Right lobe of liver (tissue), 6 donors: ENCODE measurements at places on chromosomes 2 and 18. TPM values are rescaled to one million over a fixed set of nuclear protein-coding genes. Genes with fewer than 3 reads are reported as not detected.

GRCh38 chr18:13240060-13240725 is 21.6 kb downstream of the LDLRAD4 start:
- no peaks in the 10 kb centered on the region for H3K4me1 ChIP-seq
- no peak overlapping the region for H3K27ac ChIP-seq

The CCDC148 gene
- not detected for total RNA-seq

GRCh38 chr2:152166633-152167032 is 8.9 kb downstream of the STAM2 start:
- no peaks in the 10 kb centered on the region for H3K27me3 ChIP-seq
- DNase-seq, result no peak
- H3K4me3 ChIP-seq, result no peak overlapping the region
- H3K27ac ChIP-seq, result no peak overlapping the region

- DNase-seq, result no peak
- no peaks in the 10 kb centered on the region for H3K4me1 ChIP-seq
- H3K36me3 ChIP-seq, result no peaks in the 10 kb centered on the region
- no peaks in the 10 kb centered on the region for H3K27me3 ChIP-seq
Observed at GRCh38 chr2:149183187-149183586, 144.7 kb downstream of the LYPD6B start.

The CXCR4 gene
- 8.4 TPM for total RNA-seq

The TGIF1 gene
- total RNA-seq, result 40.5 TPM

DNA sequence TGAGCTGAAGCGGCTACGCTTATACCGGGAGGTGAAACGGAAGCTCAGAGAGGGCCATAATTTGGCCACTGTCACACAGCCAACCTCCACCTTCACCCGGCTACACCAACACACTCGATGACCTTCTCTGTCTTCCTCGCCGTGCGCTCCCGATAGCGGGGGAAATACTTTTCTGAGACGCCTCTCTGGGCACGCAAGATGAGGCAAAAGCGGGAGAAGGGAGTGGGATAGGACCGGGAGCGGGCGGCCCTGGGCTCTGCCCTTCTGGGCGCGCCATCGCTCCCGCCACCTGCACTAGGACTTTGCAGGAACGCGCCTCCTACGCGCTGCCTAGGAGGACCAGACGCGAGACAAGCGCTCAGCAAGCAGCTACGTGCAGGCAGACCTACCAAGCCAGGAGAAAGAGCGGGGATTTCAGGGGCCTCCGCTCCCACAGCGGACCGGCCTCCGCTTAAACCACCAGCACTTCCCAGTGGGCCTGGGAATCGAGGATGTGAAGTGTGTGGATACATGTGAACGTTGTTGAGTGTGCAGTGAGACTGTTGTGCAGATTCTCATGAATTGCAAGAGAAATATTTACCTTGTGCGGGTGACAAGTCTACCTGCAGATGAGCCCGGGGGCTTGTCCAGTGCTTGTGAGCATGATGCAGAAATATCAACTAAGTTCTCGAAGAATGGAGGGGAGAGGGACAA is 11.4 kb downstream of the SIX3 start:
- H3K36me3 ChIP-seq, result no peaks in the 10 kb centered on the region
- H3K4me1 ChIP-seq, result no peaks in the 10 kb centered on the region
- no peak for DNase-seq
- H3K27ac ChIP-seq, result no peak overlapping the region
- H3K27me3 ChIP-seq, result peaks cover 13% of the 10 kb centered on the region

GRCh38 chr2:182186132-182186735 is 200.6 kb downstream of the PPP1R1C start:
- H3K4me1 ChIP-seq, result no peaks in the 10 kb centered on the region
- H3K27ac ChIP-seq, result no peak overlapping the region
- no peaks in the 10 kb centered on the region for H3K36me3 ChIP-seq
- DNase-seq, result no peak
- H3K4me3 ChIP-seq, result no peak overlapping the region

The GAL3ST2 gene
- total RNA-seq, result 0.70 TPM

The CKAP2L gene
- total RNA-seq, result 1.0 TPM

GRCh38 chr2:112092286-112093041 is 37.4 kb downstream of the TMEM87B start:
- H3K36me3 ChIP-seq, result no peaks in the 10 kb centered on the region

DNA sequence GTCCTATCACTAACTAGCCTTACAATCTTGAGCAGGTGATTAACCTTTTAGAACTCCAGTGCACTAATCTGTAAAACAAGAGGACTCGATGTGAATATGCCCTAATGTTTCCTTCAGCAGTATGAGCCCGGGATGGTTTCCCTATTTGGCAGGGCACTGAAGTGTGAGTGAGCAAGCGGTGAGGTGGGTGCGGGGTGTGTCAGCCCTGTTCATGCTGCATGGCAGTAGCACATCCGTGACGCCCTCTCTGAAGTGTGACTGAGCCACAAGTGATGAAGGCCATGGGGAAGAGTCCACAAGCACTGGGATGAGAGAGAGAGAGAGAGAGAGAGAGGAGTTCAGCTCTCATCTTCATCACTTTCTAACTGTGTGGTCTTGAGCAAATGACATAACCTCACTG is 168.7 kb downstream of the SETBP1 start:
- no peaks in the 10 kb centered on the region for H3K36me3 ChIP-seq
- no peak overlapping the region for H3K27ac ChIP-seq
- no peak overlapping the region for H3K4me3 ChIP-seq
- H3K4me1 ChIP-seq, result no peaks in the 10 kb centered on the region

GRCh38 chr2:239804161-239805042 is 220.7 kb downstream of the NDUFA10 start:
- peak; percentile 46 for DNase-seq
- H3K27ac ChIP-seq, result no peak overlapping the region
- H3K36me3 ChIP-seq, result no peaks in the 10 kb centered on the region
- no peaks in the 10 kb centered on the region for H3K4me1 ChIP-seq
- H3K27me3 ChIP-seq, result no peaks in the 10 kb centered on the region

GRCh38 chr2:157922336-157922735 is 46.2 kb upstream of the ACVR1 start:
- H3K27me3 ChIP-seq, result no peaks in the 10 kb centered on the region
- no peak overlapping the region for H3K27ac ChIP-seq
- H3K4me1 ChIP-seq, result no peaks in the 10 kb centered on the region

DNA sequence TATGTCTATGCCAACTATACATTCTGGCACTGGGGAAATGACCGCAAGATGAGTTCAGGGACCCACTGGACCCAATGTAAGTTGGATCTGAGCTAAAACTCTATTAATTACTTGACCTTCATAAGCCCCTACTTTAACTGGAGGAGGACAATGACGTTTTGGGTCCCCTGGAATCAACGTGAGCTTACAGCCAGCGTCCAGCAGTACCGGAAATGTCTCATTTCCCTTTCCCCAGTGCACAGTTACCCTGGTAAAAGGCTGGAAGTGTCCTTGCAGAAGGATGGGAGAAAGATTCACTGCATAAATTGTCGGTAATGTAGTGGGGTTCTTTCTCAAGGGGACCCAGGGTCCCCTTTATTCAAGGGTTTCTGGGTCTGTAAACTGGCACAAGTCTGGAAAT is 1297.6 kb upstream of the ACVR2A start:
- H3K4me1 ChIP-seq, result no peaks in the 10 kb centered on the region
- H3K27me3 ChIP-seq, result no peaks in the 10 kb centered on the region
- no peak for DNase-seq
- no peak overlapping the region for H3K27ac ChIP-seq

DNA sequence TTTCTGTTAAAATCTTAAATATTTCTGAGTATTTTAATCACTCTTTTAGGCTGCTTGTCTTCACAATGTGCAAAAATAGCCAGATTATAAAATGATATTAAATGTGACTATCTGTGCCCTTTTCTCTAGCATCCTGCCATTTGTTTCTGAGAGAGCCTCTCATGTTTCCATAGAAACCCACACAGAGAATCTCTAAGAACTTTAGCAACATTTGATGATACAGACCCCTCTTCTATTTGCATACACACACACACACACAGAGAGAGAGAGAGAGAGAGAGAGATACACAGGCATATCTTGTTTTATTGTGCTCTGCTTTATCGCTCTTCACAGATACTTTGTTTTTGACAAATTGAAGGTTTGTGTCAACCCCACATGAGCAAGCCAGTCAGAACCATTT is 134.5 kb upstream of the DDX18 start:
- H3K4me3 ChIP-seq, result no peak overlapping the region
- H3K27me3 ChIP-seq, result no peaks in the 10 kb centered on the region
- no peak for DNase-seq
- H3K4me1 ChIP-seq, result no peaks in the 10 kb centered on the region
- H3K36me3 ChIP-seq, result no peaks in the 10 kb centered on the region

GRCh38 chr18:46732801-46733200 is 24.1 kb downstream of the ST8SIA5 start:
- no peak for DNase-seq
- no peaks in the 10 kb centered on the region for H3K27me3 ChIP-seq
- no peak overlapping the region for H3K4me3 ChIP-seq
- no peak overlapping the region for H3K27ac ChIP-seq

The ANKRD30BL gene
- not detected for total RNA-seq

DNA sequence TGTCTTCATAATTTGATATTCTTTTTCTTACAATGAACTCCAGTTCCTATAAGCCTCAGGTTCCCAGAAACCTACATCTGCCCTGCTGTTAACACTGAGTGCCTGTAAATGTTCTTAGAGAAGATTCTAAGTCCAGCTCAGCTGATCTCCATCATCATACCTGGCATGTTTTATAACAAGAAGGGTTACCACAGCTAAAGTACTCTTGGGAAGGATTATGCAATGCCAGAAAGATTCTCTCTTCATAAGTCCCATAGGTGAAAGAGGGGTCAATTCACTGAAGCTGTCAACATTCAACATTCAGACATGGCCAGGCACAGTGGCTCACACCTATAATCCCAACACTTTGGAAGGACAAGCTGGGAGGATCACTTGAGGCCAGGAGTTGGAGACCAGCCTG is 31.3 kb upstream of the PTPN4 start:
- H3K27ac ChIP-seq, result no peak overlapping the region
- no peaks in the 10 kb centered on the region for H3K4me1 ChIP-seq
- DNase-seq, result no peak

- no peaks in the 10 kb centered on the region for H3K36me3 ChIP-seq
- H3K27me3 ChIP-seq, result no peaks in the 10 kb centered on the region
- no peak overlapping the region for H3K4me3 ChIP-seq
Observed at GRCh38 chr18:76055025-76055424, 440.0 kb downstream of the ZNF516 start.

DNA sequence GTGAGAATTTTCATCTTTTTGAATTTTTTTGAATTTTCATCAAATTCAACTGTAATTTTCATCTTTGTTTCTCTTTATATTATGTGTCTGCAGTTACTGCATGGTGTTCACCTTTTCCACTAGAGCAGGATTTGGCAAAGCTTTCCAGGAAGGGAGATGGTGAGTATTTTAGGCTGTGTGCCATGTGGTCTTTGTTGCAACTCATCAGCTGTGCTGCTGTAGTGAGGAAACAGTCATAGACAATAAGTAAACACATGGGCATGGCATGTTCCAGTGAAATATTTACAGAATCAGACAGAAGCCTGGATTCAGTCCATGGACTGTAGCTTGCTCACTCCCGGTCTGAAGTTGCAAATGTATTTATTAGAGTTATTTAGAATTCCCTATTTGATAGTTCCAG is 120.4 kb downstream of the DCDC2C start:
- no peaks in the 10 kb centered on the region for H3K4me1 ChIP-seq
- H3K36me3 ChIP-seq, result no peaks in the 10 kb centered on the region
- no peak for DNase-seq
- H3K4me3 ChIP-seq, result no peak overlapping the region
- H3K27me3 ChIP-seq, result no peaks in the 10 kb centered on the region

DNA sequence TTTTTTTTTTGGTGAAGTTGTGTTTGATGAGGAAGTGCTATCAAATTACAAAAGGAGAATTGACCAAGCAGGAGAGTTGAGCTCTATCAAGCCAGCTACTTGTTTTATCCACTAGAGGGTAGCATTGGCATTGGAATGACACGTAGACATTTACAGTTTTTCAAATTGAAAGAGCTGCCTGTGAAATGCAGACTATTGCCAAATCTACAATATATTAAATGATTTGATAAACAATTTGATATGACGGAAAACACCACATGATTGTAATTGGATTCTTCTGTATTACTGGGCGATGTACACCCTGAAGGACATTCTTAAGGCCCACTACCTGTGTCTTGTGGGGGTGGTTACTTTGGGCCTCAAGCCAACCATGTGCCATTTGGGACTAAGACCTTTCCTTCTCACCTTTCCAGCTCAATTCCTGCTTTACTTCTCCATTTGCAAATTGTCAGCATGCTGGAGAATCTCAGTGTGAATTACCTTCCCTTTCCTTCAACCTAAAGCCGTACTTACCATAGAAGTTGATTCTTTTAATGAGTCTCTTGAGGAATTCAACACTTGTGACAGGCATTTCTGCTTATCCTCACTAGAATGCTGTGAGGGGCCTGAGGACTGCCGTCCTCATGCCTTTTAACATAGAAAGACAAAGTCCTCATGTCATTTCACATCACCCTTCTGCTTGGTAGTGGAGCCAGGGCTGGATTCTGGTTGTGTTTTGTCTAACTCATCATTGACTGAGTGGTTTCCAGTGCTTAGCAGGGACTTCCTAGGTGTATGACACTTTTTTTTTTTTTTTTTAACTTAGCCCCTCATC is 134.8 kb upstream of the THUMPD2 start:
- DNase-seq, result no peak
- H3K27ac ChIP-seq, result no peak overlapping the region
- no peak overlapping the region for H3K4me3 ChIP-seq
- H3K27me3 ChIP-seq, result no peaks in the 10 kb centered on the region
- H3K36me3 ChIP-seq, result no peaks in the 10 kb centered on the region

The EMILIN2 gene
- 0.99 TPM for total RNA-seq

DNA sequence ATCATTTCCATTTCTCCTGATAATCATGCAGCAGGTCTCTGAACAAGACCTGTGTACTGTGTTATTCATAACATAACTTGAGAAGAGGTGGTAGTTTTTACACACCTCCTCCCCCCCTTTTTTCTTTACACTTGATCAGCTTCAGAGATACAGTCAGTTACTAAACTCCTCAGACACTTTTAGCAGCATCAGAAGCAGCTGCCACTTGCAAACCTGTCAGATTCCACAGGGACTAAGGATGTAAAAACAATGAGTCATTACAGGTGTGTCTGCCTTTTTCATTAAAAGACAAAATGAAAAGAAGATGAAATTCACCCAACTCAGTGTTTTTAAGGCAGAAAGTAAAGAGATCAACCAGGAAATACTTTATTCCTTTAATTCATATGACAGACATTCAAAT is 254.0 kb downstream of the NRXN1 start:
- no peaks in the 10 kb centered on the region for H3K36me3 ChIP-seq
- DNase-seq, result no peak
- H3K4me1 ChIP-seq, result no peaks in the 10 kb centered on the region
- H3K27ac ChIP-seq, result no peak overlapping the region
- no peaks in the 10 kb centered on the region for H3K27me3 ChIP-seq
- no peak overlapping the region for H3K4me3 ChIP-seq

The ICOS gene
- total RNA-seq, result 0.31 TPM

DNA sequence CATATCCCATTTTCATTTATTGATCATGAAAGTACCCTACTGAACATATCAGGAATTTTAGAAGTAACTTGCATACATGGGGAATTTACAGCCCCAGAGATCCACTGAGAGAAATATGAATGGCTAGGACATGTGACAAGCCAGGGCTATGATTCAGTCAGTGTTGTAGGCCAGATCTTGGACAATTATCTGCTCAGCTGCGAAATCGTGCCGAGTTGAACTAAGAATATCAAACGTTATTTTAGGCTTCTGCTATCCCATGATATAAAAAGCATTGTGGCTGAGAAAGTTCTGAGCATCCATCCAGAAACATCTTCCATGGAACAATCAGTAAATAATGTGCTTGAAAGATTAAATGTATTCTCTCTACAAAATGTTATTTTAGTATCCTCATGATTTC is 85.7 kb upstream of the UNC80 start:
- no peaks in the 10 kb centered on the region for H3K27me3 ChIP-seq
- H3K4me3 ChIP-seq, result no peak overlapping the region
- no peak overlapping the region for H3K27ac ChIP-seq
- no peaks in the 10 kb centered on the region for H3K4me1 ChIP-seq

The SIX2 gene
- not detected for total RNA-seq

The CCDC141 gene
- total RNA-seq, result 0.42 TPM
